MCF 10A (cell line): ENCODE measurements at places on chromosomes 4 and X. TPM values are rescaled to one million over a fixed set of nuclear protein-coding genes. Genes with fewer than 3 reads are reported as not detected.

DGKK gene
- not detected in 2 replicates for total RNA-seq

- no peaks in the 10 kb centered on the region for H3K27me3 ChIP-seq
- no peak overlapping the region for H3K4me3 ChIP-seq
- DNase-seq = no peak
- peaks cover 18% of the 10 kb centered on the region for H3K4me1 ChIP-seq
- peaks cover 4% of the 10 kb centered on the region for H3K36me3 ChIP-seq
- no peak overlapping the region for H3K27ac ChIP-seq
Measured at GRCh38 chr4:141395919-141396318, 175.2 kb downstream of the ZNF330 start.

DNA sequence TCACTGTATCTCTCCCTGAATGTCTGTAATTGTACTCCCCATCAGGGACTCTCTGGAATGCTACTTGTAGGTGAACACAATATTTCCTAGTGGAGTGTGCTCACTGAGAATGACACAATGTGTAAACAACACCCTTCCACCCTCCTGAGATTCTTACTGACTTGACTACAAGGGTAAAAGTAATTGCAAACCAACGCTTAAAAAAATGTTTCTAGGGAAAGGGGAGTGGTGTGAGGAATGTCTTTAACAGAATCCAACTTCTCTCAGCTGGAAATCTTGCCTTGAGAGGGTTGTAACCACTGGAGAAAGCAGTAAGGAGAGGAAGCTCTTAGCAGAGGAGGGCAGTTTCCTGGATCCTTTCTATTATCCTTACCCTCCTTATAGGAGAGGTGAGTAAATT lies 5.1 kb upstream of the RAPGEF2 start:
- H3K36me3 ChIP-seq = no peaks in the 10 kb centered on the region
- DNase-seq = no peak

GRCh38 chr4:160142579-160142978 lies 1039.7 kb downstream of the RAPGEF2 start:
- H3K4me3 ChIP-seq = no peak overlapping the region
- no peak for DNase-seq
- H3K4me1 ChIP-seq = peaks cover 5% of the 10 kb centered on the region
- H3K27ac ChIP-seq = no peak overlapping the region

MAOA gene
- 8.2 and 9.8 TPM in 2 replicates for total RNA-seq

DNA sequence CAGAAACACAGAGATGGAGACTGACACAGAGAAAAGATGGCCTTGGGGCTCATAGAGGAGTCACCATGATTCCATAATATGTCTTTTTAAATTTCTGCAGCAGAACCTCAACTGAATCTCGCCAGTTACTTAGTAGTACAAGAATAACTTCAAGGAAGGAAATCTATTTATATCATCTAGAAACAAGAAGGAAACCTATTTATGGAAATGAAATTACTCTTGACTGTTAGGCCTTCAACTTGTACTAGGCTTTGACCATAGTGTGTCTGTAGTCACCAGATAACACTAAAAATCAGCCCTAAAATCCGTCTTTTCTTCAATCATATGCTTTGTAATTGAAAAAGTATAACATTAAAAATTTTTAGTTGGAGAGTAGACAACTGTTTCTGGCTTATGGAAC lies 740.4 kb downstream of the TRIML1 start:
- no peak overlapping the region for H3K27ac ChIP-seq
- H3K36me3 ChIP-seq = no peaks in the 10 kb centered on the region
- no peaks in the 10 kb centered on the region for H3K4me1 ChIP-seq
- no peak overlapping the region for H3K4me3 ChIP-seq

DNA sequence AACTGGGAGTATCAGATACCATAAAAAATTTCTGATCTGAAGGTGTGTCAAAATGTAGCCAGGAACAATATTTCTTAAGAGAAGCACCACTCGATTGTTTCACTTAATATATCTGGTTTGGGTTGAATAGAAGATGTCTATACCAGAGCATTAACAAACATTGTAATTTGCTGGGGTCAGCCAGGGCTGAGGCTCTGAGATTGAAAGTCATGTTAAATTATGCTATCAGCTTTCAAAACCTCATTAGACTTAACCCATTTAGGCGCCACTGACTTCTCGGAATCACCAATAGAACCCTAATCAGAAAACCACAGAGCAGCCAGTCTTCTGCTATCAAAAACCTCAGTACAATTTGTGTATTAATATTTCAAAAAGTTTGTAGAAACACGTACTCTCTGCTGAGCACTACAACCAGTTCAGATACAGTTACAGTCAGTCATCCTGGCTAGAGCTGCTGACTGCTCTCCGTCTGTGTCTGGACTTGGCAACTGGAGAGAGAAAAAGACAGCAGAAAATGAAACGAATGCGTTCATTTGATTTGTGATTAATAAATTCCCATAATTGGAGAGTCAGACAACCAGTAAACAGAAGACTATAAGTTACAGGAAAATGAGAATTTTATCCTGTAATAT lies 848.6 kb upstream of the PABPC4L start:
- no peak overlapping the region for H3K4me3 ChIP-seq
- H3K27ac ChIP-seq = peak overlapping the region; percentile 4
- no peaks in the 10 kb centered on the region for H3K36me3 ChIP-seq
- no peak for DNase-seq
